ENCODE measurements at places on chromosomes 1 and 21.

- DNase-seq, result no peak
These were observed 138.0 kb upstream of the CD34 start for GRCh38 chr1:208048904-208049303.

GRCh38 chr1:27961646-27962221, 2.0 kb downstream of the XKR8 start:
- DNase-seq, result no peak

DNA sequence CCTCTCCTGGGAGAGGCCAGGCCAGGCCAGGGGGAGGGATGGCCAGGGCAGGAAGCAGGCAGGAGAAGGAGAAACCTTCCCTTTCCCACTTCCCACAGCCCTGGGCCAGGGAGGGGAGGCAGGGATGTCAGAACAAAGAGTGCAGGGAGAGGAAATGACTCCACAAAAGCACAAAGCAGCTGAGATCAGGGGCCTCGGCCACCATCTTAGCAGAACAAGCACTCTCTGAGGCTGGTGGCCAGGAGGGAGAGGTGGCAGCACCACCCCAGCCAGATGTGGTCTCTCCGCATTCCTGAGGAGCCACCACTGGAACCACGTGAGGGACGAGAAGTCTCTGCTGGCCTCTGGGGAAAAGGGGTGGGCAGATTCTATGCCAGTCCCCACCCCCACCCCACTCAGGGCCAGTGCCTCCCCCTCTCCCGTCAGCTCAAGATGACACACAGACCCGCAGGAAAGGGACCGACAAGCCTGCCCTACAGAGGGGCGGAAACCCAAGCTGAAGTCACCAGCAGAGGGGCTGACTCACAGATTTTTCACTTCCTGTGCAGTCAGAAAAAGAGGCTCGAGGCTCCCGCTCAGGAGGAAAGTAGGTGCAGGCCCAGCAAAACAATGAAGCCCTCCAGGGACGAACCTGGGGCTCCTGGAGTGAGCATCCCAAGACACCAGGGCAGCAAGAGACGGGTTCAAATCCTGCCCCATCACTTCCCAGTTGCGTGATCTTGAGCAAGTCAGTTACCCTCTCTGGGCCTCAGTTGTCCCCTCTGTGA, 24.1 kb upstream of the ALDH4A1 start:
- no peak for DNase-seq

DNA sequence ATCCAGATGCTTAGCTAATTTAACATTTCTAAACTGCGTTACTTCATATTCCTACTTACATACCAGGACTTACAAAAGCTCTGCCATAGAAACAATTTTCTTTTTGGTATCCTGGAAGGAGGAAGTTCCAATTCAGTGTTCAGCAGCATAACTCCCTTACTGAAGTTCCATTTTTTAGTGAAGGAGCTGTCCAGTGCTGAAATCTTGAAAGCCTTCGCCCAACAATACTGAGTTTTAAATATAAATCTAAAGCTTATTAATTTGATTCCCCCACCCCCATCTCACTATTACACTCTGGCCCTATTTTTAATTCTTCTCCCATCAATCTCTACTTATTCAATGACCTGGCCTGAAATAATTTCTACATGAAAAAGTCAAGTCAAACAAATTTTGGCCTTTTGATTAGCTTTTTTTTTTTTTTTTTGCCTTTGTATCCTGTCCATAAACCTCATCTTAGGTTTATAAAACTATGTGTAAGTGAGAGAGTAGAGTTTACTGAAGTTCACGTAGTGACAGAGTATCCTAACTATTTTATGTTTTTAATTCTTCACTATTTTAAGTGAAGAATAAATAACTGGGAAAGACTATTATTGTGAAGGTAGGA, 323.0 kb upstream of the PLD5 start:
- DNase-seq, result no peak

DNA sequence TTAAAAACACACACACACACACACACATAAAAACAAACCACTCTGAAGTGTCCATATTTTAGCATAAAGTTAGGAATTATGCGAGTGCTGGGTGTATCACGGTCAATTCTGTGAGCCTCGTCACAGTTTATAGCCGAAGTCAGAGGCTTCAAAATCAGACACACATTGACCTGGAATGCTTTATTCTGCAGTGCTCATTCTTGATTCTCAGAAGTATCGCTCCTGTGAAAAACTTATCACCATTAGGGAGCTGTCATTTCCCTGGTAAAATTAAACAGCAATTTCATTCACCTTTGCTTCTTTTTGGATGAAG, 8.7 kb upstream of the IRF2BP2 start:
- no peak for DNase-seq

DNA sequence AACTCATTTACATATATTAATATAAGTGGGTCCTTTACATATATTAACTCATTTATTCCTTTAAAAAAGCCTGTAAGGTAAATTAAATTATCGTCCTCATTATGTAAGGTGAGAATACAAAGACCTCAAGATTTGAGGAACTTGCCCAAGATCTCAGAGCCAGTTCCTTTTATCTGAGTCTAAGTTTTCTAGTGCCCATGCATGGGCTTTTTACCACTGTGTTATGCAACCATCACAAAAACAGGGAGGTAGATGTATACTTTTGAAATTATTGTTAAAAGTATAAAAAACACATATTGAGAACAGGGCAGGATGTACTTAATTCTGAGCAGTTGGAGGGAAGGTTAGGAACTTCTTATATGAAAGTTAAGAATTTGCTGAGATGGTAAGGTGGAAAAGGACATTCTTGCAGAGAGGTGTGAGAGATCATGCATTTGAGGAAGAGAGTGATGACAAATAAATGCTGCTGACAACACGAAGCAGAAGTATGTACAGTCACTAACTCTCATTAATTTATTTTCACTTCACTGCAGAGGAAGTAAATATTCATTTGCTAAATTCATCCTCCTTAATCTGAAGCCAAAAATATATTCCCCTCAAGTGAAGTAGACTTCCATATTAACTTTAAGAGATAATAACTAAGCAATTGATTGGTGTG, 28.9 kb upstream of the LYPLAL1 start:
- no peak for DNase-seq

- no peak for DNase-seq
These were observed 20.7 kb upstream of the DNASE2B start for GRCh38 chr1:84377480-84378095.

DNA sequence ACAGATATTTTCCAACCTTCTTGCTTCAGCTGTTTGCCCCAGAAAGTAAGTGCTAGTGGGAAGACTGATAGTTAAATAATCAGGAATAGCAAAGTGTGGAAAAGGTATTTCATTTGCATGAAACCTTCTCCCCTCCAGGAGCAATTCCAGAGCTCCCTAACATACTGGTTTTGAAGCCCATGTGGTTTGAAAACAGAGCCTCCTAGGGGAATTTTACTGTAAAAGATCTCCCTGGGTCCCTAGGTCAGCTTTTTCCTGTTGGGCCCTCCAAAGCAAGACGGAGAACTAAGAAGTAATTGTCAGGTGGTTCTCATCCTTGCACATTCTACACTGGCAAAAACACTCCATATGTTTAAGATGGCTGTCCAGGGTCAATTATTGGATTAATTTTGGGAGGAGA, 218.7 kb upstream of the FOXD3 start:
- no peak for DNase-seq

GRCh38 chr1:13911697-13912619, 212.0 kb downstream of the PRDM2 start:
- no peak for DNase-seq

GRCh38 chr1:172653015-172653709, 5.7 kb upstream of the FASLG start:
- DNase-seq, result no peak

DNA sequence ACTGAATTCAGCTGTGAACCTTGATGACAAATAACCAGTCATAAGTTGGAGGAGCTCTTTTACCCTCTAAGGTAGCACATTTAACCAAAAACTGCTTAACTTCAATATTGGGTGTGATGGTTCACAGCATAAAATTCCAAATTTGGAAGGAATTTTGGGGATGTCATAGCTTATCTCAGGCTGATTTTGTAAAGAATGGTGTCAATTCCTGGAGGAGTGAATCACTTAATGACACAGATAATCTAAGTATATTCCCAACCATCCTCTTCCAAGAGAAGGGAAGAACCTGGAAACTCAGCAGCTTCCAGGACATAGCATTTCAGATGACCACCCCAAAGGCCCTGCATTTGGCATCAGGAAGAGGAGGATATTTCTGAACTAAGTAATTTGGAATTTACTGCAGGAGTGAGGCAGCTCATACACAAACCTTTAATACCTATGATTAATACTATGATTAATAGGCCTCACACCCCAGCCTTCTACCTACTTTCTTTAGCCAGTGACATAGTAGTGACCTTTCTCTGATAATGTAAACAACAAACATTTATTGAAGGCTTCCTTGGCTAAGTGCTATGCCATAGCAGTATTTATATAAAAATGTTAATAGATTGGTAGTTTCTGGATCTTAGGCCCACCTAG, 14.5 kb downstream of the GLUL start:
- no peak for DNase-seq

GRCh38 chr1:96236156-96236739, 485.3 kb upstream of the PTBP2 start:
- DNase-seq, result peak; percentile 13

DNA sequence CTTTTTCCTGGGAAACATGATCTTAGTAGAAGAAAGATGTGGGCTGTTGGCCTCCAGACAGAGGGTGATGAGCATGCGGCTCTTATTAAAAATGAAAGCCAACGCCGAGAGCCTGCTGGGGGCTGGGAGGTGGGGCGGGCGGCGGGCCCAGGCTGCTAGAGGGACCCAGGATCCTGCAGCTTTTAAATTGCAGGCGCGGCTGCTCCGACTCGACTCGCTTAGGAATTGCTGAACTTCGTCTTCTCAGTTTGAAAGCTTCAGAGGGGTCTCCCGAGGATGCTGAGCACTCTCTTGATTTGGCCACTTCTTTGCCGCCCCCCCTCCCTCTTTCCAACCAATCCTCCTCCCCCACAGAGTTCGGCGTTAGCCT, 1.2 kb downstream of the AGPAT3 start:
- DNase-seq, result no peak

DNA sequence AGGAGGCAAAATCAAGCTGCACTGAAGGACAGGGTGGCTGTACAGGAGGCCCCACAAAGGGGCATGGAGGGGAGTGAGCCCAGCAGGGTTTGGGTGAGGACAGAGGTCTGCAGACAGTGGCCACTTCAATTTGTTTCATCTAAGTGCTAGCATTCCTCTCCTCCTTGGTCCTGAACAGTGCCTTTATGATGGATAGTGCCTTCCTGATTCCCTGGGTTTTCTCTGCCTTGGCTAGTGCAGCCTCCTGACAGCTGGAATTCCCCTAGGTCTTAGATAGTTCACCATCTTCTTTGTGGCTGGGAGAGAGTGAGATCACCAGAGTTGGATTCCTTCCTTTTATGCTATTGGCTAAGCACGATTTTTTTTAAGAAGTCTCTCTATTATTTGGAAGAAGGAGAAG, 3.8 kb upstream of the HPCAL4 start:
- no peak for DNase-seq

GRCh38 chr21:30620080-30620479, 347 bp upstream of the KRTAP20-4 start:
- no peak for DNase-seq

DNA sequence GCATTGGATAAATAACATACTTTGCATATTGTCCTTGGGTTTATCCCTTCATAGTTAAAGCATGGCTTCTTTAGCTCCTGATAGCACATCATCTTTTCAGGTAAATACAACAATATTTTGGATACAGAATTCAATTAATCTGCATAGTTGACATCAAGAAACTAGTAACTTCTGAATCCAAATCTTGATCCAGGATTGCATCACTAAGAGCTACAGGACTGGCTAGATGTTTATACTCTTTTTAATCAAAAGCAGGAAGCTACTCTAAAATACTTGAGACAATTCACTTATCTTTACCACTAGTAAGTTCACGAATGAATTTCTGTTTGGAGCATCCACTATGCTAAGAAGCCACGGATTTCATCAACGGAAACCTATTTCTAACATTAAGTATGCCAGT, 54.2 kb upstream of the SLC44A3 start:
- no peak for DNase-seq

DNA sequence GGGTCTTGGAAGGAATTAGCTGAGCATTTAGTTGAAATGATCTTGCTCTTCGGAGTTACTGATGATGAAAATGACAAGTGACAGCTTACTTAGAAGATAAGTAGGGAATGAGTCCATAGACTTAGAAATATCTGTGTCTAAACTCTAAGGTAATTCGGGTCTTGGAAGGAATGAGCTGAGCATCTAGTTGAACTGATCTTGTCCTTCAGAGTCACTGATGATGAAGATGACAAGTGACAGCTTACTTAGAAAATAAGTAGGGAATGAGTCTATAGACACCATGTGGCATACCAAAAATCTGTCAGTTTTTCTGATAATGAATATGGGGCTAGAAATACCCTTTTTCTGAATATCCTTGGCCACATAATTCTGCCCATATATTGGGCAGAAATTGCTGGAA, 14.7 kb downstream of the CTTNBP2NL start:
- DNase-seq, result no peak

DNA sequence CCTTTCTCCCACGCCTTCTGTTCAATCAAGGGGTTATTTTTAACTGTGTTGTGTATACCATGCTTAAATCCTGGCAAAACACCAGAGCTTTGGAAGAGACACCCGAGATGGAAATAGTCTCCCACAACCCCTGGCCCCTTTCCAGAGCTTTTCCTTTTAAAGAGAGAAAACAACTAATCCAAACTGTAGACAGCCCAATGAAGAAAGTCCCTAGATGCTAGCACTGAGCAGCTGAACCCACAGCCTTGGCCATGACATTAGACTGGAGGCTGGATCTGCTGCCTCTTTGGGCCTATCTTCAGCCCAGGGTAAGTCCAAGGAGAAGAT, 64.9 kb upstream of the ARTN start:
- DNase-seq, result no peak

GRCh38 chr1:25906644-25907300, 553 bp upstream of the STMN1 start:
- no peak for DNase-seq

- DNase-seq, result no peak
These were observed 71.2 kb downstream of the VWA5B1 start for GRCh38 chr1:20361805-20362381.

GRCh38 chr1:95287081-95287480, 53.1 kb downstream of the RWDD3 start:
- no peak for DNase-seq

GRCh38 chr1:71047635-71048607, at the start of gene PTGER3:
Gene PTGER3 (minus strand): TSS chr1:71047816. CDS start chr1:71047577, 239 bp downstream.
- DNase-seq, result no peak

GRCh38 chr1:67916140-67916886, 83.0 kb upstream of the GNG12 start:
- no peak for DNase-seq

GRCh38 chr1:205658943-205659581, 21.2 kb downstream of the SLC45A3 start:
- peak; percentile 96 for DNase-seq

GRCh38 chr1:154621875-154622274, 13.9 kb upstream of the ADAR start:
- DNase-seq, result no peak

DNA sequence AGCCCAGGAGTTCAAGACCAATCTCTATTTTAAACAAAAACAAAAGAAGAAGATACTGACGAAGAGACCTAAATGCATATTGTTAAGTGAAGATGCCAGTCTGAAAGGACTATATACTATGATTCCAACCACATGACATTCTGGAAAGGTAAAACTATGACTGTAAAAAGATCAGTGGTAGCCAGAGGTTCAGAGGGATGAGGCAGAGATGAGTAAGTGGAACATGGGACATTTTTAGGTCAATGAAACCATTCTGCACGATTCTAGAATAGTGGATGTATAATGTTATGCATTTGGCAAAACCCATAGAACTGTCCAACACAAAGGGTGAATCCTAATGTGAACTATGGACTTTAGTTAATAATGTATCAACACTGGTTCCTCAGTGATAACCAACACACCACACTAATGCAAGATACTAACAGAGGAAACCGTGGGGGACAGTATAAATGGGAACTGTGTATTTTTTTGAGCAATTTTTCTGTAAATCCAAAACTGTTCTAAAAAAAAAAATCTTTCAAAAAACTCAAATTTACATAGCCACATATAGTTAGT, 8.2 kb downstream of the RC3H1 start:
- DNase-seq, result no peak

Measured in D721Med (cell line).